ENCODE measurements at places on chromosomes 13 and 19. TPM values are rescaled to one million over a fixed set of nuclear protein-coding genes. Genes with fewer than 3 reads are reported as not detected.

The FPR2 gene
- total RNA-seq: not detected

The TYROBP gene
- total RNA-seq: not detected

The FREM2 gene
- total RNA-seq: not detected

The KLK13 gene
- total RNA-seq: not detected

The PRR12 gene
- 1.6 TPM for total RNA-seq

The RBM26 gene
- 20.9 TPM for total RNA-seq

The ZNF208 gene
- 0.09 TPM for total RNA-seq

The DNAAF3 gene
- 0.65 TPM for total RNA-seq

The PLPPR3 gene
- under 0.01 TPM for total RNA-seq

The CBLC gene
- total RNA-seq: not detected

The TSSK6 gene
- 0.87 TPM for total RNA-seq

The ZNF799 gene
- total RNA-seq: 8.9 TPM

The FXYD1 gene
- total RNA-seq: not detected

The FUT1 gene
- total RNA-seq: 9.8 TPM

The NCR1 gene
- not detected for total RNA-seq

The CLEC11A gene
- total RNA-seq: 1.6 TPM

The TTC9B gene
- not detected for total RNA-seq

The SIGLECL1 gene
- not detected for total RNA-seq

The ELSPBP1 gene
- not detected for total RNA-seq

The ZNF221 gene
- total RNA-seq: 3.9 TPM

The GRIN2D gene
- 0.26 TPM for total RNA-seq

The ZNF790 gene
- total RNA-seq: 10.3 TPM

The PPM1N gene
- total RNA-seq: 0.52 TPM

The HPN gene
- total RNA-seq: 0.09 TPM

The FSD1 gene
- total RNA-seq: 2.6 TPM

The ACTL9 gene
- not detected for total RNA-seq

The C19orf85 gene
- total RNA-seq: not detected

The GALP gene
- total RNA-seq: not detected

The CYP2A7 gene
- not detected for total RNA-seq

The DHDH gene
- not detected for total RNA-seq

The B3GNT8 gene
- 2.7 TPM for total RNA-seq

The CEACAM8 gene
- not detected for total RNA-seq

The CTU1 gene
- 3.7 TPM for total RNA-seq

The GPR12 gene
- not detected for total RNA-seq

The ZNF615 gene
- total RNA-seq: 18.3 TPM
